ENCODE measurements at places on chromosomes 13 and 19.

DNA sequence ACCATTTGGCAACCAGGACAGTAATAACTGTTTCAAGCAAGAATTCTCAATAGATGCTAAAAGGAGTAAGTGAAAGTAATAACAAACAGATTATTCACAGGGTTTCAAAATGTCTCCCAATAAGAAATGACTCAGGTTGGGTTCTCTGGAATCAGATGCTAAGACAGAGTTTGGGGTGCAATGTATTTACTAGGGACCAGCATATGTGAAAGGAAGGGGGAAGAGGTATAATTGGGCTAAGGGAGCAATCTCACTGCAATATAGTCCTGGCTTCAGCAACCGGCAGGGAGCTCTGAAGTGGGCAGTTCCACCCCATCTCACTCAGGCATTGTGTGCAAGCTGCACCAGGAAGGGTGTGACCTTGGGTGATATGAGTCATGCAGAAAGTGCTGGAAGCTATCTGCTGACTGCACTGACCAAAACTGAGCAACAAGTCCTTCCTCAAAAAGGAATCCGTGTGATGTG lies 23.4 kb downstream of the ZDHHC20 start:
- no peak for DNase-seq

DNA sequence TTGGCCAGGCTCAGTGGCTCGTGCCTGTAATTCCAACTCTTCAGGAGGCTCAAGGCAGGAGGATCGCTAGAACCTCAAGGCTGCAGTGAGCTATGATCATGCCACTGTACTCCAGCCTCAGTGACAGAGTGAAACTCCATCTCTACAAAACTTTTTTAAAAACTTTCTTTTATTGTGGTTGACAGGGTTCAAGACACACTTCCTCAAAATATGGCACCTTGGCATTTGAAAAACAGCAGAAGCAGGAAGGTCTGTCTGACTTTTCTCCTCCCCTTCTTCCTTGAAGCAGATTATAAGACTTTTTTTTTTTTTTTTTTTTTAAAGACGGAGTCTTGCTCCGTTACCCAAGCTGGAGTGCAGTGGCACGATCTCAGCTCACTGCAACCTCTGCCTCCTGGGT lies 100.3 kb downstream of the TM9SF2 start:
- DNase-seq, result no peak

DNA sequence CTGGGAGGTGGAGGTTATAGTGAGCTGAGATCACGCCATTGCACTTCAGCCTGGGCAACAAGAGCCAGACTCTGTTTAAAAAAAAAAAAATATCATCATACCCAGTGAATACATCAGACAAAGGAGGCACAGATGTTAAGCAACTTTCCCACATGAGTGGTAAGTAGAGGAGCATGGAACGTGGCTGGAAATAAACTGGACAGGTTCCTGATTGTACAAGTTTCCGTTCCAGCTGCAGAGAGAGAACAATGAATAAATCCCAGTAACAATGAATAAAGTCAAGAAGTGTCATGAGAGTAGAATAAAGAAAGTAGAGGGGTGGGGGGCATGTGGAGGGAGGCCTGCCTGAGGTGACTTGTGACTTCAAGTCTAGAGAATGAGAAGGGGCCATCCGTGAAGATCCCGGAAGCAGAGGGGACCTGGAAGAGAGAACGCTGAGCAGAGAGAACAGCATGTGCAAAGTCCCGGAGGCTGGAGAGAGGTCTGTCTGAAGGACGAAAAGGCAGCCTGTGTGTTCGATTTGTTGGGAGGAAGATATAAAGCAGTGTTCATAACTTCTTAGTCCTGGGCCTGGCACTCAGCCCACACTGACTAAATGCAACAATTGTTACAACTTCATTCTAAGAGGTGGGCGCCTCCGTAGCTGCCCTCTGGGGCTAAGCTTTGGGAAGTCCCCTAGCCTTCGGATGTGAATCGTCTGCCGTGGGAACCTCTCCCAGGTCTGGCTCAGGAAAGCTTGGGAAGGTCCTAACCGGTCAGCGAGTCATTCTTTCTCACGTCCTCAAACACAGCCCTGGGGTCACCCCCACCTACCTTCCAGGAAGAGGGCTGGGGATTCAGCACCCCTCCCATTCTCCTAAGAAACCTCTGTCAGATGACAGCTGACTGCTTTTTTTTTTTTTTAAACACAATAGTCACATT lies 15.3 kb upstream of the ARHGEF18 start:
- DNase-seq, result no peak

DNA sequence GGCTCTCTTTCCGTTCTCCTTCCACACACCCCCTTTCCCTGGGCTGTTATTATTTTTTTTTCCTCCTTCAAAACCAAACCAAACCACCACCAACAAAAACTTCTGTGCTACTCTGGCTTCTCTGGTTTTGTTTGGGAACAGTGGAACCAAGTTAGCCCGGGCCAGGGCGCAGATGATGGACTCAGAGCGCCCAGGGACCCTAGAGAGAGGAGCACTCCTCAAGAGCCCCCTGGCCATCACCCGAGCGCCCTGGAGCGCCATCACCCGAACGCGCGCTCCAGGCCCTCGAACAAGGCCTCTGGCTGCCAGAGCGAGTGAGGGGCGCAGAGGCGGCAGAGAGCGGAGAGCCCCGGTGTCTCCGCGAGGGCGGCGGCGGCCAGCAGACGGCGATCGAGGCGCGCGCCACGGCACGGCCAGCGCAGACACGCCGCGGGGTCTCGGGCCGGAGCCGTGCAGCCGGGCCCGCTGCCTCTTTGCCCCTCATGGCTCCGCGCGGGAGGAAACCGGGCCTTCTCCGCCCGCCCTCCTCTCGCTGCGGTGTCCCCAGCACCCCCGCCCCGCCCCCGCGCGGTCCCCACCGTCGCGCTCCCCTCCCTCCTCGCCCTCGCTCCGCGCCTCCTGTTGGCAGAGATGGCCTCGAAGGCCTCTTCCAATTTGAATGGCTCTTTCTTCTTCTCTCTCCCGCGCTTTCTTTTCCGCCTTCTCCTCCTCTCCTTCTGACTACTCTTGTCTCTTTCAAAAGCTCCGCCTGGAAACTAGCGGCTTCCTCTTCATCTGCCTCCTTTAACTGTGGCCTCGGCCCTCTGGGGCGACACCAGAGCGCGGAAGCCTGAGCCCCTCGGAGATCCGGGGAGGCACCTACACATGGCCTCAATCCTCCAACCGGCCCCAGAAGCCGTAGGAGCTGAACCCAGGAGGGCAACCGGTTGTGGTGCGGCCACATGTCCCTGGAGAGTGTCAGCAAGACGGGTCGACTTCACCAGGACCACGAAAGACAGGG lies 4.1 kb upstream of the SOX1 start:
- DNase-seq, result no peak

GRCh38 chr19:50728084-50728737 lies 5.0 kb downstream of the CLEC11A start:
- DNase-seq, result peak; percentile 77

GRCh38 chr19:17806945-17807344 lies 12.0 kb downstream of the B3GNT3 start:
- no peak for DNase-seq

DNA sequence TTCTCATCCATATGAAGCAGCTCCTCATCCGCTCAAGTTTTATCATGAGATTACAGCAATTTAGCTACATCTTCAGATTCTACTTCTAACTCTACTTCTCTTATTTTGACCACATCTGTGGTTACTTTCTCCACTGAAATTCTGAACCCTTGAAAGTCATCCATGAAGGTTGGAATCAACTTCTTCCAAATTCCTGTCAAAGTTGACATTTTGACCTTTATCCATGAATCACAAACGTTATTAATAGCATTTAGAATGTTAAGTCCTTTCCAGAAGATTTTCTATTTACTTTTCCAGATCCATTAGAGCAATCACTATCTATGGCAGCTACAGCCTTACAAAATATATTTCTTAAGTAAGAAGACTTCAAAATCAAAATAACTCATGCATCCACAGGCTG lies 421.7 kb upstream of the GPC6 start:
- DNase-seq, result no peak

DNA sequence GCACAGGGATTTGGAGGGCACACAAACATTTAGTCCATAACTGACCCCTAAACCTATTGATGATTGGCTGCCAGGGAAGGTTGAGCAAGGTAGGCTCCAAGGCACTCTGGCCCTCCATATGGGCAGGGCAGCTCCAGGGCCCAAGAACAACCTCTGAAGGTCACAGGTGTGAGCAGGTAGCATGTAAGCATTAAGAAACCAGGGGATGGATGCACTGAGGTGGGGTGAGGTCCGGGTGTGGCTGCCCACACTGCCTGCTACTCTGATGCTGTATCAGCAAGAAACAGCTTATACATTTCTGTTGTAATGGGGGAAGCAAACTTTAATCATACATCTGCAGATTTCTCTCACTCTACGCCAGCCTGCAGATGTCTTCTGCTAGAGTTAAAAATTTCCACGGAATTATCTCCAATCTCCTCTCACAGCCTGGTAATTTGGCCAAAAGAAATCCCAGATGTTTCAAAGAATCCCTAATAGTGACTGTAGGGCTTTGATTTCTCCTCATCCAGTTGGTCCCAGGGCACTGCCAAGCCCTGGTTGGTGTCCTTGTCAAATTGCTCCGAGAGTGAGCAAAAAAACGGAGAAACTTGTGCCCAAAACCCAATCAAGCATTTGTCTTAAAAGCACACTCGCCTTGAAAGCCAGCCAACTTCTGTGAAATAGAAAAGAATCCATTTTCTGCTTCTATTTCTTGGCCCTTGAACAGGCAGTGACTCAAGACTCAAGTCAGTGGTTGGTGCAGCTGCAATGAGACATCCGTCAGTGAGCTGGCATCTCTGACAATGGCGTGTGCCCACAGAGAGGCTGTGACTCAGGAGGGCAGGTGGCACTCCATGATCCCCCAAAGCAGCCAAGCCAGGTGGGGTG lies 72.5 kb upstream of the MRI1 start:
- no peak for DNase-seq
